Globus pallidus (tissue), 1 donor: ENCODE measurements at places on chromosomes 6 and 20.

GRCh38 chr20:56995149-56995548 lies 271.3 kb downstream of the BMP7 start:
- no peak for DNase-seq

GRCh38 chr20:58652606-58653294 lies 1.7 kb downstream of the STX16 start:
- DNase-seq = no peak

DNA sequence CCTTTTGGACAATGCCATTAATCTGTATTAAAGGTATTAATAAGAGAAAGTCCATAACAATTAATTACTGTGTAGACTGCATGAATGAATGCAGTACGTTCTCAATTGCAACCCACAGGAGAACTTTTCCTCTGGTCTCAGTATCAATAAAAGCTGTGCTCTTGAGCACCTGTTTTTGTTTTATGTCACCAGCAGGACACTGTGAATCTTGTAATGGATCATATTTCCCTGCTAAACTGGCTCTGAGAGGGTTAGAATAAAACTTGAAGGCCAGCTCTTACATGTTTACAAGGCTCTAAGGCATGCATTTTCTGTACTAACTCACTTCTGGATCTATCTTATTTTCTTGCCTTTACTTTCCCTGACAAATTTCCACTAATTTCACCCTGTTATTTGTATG lies 214.3 kb upstream of the PLN start:
- no peak for DNase-seq

DNA sequence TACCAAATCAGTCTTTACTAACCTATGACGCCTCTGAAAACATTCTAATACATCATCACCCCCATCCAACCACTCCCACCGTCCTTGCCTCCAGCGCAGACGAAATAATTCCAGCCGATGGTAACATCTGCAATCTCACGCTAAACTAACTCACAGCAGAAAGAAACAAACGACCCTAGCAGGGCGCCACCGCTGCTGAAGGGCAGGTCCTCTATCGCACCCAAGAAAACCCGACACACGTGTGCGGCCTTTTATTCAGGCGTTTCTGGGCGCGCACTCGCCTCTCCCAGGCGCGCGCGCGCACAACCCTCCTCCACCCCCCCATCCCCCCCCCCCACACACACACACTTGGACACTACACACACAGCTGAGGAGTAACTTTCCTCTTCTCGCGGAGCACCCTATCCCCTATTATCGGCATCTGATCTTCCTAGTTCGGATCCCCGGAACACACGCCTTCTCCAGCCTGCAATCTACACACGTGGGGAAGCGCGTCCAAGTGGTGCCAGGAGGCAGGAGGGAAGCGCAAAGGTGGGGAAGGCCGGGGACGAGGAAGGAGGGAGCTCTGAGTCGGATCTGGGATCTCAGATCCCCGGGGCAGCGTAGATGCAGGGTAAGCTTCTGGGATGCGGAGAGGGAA lies 1.4 kb downstream of the GFOD1 start:
- DNase-seq = peak; percentile 54

DNA sequence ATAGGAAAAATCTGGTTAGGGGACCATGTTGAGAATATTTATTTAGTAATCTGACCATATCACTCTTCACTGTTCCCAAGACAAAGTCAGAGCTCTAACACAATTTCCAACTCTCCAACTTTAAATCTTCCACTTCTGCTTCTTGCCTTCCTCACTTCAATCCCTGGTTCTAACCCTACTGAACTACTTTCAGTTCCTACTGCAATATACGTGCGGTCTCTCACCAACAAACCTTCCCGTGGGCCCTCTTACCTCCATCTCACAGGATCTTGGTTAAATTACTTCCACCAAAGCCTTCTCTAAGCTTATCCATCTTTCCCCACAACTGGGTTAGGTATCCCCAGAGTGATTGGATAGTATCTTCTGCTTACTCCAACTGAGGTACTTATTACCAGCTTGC lies 8.0 kb downstream of the EIF2S2 start:
- DNase-seq = no peak

DNA sequence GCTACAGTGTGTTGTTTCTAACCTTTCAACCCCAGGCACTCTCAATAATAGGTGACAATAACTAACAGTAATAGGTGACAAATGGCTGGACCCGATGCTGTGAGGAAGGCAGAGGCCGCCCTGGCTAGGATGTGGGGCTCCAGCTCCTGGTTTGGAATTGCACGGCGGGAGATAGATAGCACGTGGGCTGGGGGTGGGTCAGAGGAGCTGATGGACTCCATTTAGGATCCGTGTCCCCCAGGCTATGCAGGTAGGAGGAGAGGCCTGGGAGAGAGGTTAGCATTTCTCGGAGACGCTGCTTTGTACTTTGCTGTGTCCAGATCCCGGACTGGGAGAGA lies 61.4 kb downstream of the EZR start:
- DNase-seq = no peak

- DNase-seq = no peak
Measured at GRCh38 chr6:7180751-7181150, 73.0 kb downstream of the RREB1 start.

- no peak for DNase-seq
Measured at GRCh38 chr6:12291839-12292604, 1.9 kb downstream of the EDN1 start.

- no peak for DNase-seq
Measured at GRCh38 chr6:20811109-20811761, 277.0 kb downstream of the CDKAL1 start.

DNA sequence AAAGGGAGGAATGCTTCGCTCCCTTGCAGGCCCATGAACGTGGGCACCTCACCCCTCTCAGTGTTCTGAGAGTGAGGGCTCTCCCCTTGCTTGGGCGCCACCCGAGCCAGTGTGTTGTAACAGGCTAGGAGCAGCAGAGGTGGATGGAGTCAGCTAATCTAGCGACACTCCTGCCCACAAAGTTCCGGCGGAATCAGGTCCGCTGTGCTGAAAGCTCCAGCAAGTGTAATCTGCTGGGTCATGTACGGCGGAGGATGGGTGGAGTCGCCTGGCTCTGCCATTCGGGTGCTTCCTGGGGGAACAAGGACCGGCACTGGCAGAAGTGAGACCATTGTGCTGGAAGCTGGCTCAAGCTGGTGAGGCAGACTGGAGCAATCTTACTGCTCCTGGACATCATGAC lies 1310.1 kb downstream of the EPHA7 start:
- no peak for DNase-seq

GRCh38 chr6:87808005-87808757 lies 106.1 kb upstream of the AKIRIN2 start:
- DNase-seq = no peak

DNA sequence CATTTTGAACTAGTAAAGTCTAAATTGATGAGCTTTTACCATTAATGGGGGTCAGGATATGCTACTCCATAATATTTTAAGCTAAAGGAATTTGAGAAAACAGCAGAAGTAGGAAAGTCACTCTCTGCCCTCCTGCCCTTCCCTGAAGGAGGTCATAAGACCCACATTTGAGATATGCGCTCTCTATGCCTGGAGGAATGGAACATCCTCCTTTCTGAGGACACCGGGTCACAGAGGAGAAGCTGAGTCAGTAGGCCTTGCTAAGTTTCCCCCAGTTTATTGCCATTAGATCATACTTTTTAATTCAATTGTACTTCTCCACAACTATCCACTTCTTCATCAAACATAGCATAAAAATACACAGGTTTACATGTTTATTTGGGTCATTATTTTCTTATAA lies 40.3 kb downstream of the AKAP7 start:
- DNase-seq = no peak

GRCh38 chr6:16713597-16713996 lies 47.7 kb downstream of the ATXN1 start:
- no peak for DNase-seq

- DNase-seq = peak; percentile 72
Measured at GRCh38 chr6:167826230-167826895, 348 bp upstream of the AFDN start.

DNA sequence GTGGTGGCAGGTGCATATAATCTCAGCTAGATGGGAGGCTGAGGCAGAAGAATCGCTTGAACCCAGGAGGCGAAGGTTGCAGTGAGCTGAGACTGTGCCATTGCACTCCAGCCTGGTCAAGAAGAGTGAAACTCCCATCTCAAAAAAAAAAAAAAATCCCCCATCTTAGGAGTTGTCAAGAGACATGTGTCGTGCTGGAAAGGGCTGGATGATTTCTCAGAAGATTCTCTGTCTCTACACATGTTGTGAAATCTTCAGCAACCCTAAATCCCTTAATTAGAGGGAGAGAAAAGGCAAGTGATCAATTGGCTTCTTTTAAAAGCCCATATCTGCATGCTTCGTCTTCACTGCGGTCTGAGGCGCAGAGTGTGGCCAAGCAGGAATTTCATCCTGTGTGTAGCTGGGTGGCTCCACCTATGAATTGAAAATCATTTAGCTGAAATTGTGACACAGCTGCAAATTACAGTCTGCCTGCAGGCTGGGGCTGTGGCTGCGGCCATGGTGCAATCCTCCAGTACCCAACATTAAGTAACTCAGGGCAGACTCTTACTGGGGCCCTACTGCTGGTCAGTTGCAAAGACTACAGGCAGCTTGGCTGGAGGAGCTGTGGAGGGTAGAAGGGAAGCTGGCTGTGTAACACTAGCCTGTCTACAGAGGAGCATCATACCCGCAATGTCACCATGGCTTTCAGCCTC lies 3.2 kb upstream of the TGM3 start:
- no peak for DNase-seq

DNA sequence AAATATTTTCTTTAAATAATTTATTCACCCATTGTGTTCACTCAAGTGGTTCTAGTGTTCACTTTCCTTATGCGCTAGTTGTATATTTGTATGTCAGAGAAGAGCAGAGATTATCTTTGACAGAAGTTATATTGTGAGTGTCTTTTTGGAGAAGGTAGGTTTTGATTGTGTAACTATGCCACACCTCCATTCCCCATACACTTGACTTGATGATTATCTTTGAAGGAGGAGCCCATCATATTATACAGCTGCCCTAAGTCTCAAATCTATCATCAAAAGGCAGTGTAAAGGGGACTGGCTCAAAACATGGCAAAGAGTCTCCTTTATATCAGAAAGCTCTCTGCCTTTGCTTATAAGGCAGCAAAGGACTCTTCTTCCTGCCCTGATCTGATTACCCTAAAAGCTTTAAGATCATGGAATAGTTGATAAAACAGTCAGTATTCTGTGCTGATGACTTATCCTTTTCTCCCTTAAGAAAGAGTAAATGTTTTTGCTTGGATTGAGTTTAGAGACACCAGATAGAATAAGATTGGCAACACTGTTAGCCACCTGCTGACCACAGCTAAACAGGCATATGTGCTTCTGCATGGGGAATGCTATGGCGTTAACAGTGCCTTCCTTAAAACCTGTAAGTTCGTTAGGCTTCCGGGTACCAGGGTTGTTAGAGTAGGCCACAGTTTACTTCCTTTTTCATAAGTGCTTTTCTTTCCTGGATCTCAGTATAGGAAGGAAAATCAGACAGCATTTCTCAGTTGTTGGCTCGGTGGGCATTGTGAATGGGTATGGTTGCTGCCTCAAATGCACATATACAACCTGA lies 22.6 kb downstream of the TOP1 start:
- no peak for DNase-seq

- DNase-seq = no peak
Measured at GRCh38 chr6:106885679-106886078, 88.8 kb downstream of the CD24 start.

- DNase-seq = no peak
Measured at GRCh38 chr20:51001430-51002265, 21.3 kb downstream of the KCNG1 start.

GRCh38 chr6:89032599-89032998 lies 48.0 kb upstream of the PNRC1 start:
- no peak for DNase-seq
